Left ventricle myocardium inferior (tissue), 1 donor: ENCODE measurements at places on chromosomes 1 and 21.

GRCh38 chr1:201896951-201897391 is 8.3 kb downstream of the SHISA4 start:
- DNase-seq = peak; percentile 58

DNA sequence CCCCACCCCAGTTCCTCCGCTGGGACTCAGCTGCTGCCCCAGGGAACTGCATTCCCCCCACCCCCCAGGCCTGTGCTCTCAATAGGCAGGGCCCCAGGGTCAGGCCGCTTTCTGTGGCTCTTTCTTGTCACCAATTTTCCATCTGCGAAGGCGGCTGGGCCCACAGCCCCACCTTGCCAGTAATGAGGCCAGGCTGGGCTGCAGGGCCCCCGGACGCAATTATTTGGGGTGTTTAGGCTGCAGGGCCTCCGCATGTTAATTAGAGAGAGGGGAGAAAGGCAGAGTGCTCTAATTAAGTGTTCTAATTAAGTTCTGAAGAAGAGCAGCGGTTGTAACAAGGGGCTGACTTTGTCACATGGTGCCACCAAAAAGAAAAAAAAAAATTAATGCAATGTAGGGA is 71.8 kb downstream of the EPHB2 start:
- DNase-seq = no peak

DNA sequence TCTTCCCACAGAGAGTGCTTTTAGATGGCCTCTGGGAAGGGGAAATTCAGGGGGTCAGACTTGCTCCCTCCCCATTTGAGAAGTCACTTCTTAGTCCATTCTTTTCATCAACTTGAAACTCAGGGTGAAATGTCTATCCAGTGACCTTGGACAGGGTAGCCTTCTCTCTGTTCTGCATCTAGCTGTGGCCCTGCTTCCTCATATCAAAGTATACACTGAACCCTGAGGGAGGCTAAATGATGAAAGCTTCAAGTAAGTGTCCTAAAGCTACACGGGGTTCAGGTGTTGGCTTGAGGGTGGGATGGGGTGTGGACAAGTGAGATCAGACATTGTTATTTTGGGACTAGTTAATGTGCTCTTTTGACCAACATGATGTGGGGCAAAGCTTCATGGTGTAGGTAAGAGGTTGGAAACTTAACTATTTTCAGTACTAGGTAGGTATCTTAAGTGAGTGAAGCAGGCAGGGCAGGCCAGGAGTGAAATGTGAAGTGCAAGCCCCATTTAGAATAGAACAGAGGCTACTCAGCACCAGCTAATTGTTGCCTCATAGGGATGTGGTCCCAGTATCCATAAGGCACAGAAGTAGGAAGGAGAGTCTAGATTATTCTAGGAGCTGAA is 41.0 kb downstream of the SLAMF6 start:
- DNase-seq = no peak

DNA sequence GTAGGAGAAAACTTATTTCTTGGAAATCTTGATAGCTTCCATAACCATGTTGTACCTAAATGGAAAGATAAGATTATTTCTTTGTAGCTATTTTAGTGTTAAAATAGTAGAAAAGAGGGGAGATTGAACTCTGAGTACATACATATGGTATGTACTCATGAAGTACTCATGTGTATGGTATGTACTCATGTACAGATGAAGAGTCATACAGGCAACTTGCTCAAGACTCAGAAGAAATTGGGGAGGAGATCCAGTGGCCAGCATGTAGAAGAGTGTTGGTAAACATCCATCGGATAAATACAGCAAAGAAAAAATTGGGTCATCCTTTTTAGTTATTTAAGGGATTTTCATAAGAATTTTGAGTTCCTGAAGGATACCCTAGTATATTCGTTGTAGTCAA is 29.0 kb downstream of the MDM4 start:
- no peak for DNase-seq

DNA sequence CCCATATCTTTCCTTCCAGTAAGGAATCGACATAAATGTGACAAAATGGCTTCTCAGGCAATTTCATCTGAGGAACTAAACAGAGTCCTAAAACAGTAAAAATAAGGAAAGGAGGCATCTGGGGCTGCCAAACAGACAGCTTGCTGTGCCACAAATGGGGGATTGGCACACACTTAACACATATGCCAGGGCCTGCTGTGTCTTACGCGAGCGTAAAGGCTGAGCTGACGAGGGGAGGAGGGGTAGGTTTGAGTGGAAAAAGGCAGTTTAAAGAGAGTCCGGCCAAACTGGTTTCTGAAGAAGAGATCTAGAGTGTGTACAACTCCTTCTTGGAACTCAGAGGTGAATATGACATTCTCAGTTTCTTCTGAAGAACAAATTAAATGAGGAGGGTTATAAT is 244.1 kb upstream of the MAP1LC3C start:
- DNase-seq = no peak

DNA sequence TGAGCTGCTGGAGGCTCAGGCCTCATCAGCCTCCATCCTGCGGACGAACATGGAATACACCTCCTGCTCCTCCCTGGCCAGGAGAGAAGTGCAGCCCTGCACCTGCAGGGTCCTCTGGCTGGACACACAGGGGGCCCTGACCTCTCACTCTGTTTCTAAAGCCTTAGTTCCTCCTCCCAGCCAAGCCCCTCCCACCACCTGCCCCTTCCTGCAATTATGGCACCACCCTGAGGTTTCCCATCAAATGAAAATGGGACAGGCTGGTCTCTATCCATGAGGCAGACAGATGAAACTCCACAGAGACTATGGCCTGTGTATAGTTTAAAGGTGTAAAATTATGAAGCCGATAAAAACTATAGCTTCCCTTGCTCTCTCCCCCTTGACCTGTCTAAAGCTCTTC is 42.6 kb downstream of the CACNA1S start:
- DNase-seq = no peak

GRCh38 chr1:180199018-180199417 is 31.0 kb upstream of the LHX4 start:
- no peak for DNase-seq
